Muscle of back (tissue), 13 donors: ENCODE measurements at places on chromosomes 6 and 20. TPM values are rescaled to one million over a fixed set of nuclear protein-coding genes. Genes with fewer than 3 reads are reported as not detected.

The IL17F gene
- polyA plus RNA-seq = not detected

DNA sequence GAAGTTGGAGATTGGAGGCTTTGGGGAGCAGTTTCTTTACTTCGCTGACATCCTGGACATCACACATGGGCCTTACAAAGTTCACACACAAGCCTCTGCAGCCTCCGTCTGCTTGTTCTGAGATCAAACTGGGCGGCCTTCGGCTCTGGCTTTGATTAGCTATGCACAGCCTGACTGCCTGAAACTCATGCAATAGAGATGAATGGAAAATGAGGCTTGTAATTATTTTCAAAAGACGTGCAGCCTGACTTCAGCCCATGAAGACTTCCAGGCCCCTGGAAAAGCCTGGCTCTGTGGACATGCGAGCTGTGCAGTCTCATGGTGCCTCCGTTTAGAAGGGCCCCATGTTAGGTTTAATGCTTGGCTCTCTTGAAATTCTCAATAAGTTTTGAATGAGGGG, 480.5 kb upstream of the SULF2 start:
- DNase-seq = no peak

The BNIP5 gene
- 0.04 TPM for polyA plus RNA-seq

GRCh38 chr6:40774932-40775331, 187.8 kb upstream of the LRFN2 start:
- no peak for DNase-seq

- no peak for DNase-seq
These were observed 242.9 kb downstream of the TBX18 start for GRCh38 chr6:84521511-84521910.

GRCh38 chr6:154267508-154268106, 89.0 kb downstream of the IPCEF1 start:
- DNase-seq = no peak

The MLN gene
- not detected for polyA plus RNA-seq

DNA sequence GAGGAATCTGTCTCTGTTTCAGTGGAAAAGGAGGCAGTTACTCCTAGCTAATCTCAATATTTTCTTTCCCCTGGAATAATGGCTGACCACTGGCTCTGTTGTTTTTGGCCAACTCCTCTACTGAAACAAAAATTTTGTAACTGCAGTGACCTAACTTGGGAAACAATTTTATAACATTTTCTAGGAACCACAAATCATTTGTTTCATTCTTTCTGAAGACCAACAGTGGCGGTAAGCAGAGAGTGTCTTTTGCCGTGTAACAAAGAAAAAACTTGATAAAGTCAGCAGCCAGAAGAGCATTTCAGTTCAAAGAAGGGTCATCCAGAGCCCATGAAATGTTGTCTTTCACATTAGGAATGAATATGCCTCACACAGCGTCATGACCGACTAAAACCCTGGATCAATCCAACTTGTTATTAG, 11.8 kb upstream of the BFSP1 start:
- DNase-seq = peak; percentile 84

- no peak for DNase-seq
These were observed 8.1 kb downstream of the FYN start for GRCh38 chr6:111865049-111865585.

DNA sequence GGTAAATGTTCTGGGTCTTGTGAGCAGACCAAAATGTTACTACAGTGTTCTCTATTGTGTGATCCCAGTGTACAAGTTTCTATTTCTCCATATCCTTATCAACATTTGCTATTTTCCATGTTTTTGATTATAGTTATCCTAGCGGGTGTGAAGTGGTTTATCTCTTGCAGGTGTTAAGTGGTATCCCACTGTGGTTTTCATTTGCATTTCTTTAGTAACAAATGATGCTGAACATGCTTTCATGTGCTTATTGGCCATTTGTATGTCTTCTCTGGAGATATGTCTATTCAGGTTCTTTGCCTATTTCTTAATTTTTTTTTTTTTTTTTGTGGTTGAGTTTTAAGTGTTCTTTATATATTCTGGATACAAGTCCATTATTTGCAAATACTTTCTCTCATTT, 35.5 kb downstream of the NSFL1C start:
- DNase-seq = no peak

DNA sequence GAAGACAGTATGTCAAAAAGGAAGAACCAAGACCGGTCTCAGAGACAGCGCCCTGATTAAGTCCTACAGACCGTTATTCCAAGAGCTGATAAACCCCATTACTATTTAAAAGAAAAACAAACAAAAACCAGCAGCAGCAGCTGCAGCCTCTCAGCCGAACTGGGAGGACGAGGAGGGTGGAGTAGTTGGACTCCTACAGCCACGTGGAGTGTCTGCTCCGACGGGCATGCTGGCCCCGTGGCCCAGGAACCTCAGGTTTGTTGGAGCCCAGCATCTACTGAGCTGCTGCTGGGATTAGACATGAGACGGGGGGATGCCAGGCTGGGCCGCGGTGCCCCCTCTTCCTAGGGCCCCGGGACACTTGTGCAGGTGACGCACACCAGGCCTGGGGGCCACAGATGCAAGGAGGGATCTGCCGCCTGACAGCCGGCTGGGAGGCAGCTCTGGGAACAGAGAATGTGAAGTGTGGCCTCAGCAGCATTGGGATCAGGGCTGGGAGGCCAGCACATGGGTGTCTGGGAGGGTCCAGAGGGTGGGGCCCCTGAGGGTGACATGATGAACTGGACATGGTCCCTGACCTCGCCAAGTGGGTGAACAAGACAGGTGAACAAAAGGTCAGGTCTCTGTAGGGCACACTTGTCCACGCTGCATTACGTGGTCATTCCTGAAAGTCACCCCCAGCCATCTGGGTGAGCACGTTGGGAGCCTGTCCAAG, 2.9 kb upstream of the ZBTB46 start:
- no peak for DNase-seq

DNA sequence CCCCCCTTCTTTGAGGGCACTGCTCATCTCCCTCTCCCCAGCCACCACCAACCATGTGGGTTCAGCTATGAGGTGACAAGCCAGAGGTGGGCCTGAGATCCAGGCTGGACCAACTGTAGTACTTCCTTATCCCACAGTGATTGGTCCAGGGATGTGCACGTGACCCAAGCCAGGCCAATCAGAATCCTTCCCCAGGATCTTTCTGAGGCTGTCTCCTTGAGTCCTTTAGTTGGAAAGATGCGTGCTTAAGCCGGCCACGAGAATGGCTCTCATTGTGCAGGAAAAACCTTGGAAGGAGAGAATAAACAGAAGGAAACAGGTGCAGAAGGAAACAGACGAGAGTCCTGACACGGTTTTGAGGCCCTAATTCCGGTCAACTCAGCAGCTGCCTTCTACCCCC, 39.2 kb downstream of the ZC3H12D start:
- no peak for DNase-seq
